ENCODE measurements at places on chromosomes 1 and 21.

DNA sequence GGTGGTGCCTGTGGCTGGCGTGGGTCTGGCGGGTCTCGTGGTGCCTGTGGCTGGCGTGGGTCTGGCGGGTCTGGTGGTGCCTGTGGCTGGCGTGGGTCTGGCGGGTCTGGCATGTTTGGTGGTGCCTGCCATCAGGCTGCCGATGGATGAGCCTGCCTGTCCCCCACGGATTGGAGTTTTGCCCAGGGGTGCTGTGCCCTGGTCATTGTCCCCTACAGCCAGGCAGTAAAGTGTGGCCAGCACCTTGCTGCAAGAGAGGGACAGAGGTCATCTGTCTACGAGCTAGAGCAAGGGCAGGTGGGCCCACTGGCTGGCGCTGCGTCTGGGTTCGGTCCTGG, 41.8 kb downstream of the SKI start:
- H3K36me3 ChIP-seq, result no peaks in the 10 kb centered on the region
- peaks cover 36% of the 10 kb centered on the region for H3K4me1 ChIP-seq
- no peak overlapping the region for H3K4me3 ChIP-seq

- H3K4me3 ChIP-seq, result no peak overlapping the region
- no peaks in the 10 kb centered on the region for H3K36me3 ChIP-seq
- no peak for DNase-seq
- no peak overlapping the region for H3K27ac ChIP-seq
- H3K4me1 ChIP-seq, result no peaks in the 10 kb centered on the region
These were observed 2.7 kb downstream of the RNASEL start for GRCh38 chr1:182586380-182586779.

GRCh38 chr1:70504176-70504820, 93.2 kb downstream of the CTH start:
- no peaks in the 10 kb centered on the region for H3K36me3 ChIP-seq
- H3K27ac ChIP-seq, result no peak overlapping the region
- no peak for DNase-seq

- peaks cover 13% of the 10 kb centered on the region for H3K4me1 ChIP-seq
- DNase-seq, result no peak
- no peak overlapping the region for H3K27ac ChIP-seq
These were observed 139.6 kb downstream of the FOXD2 start for GRCh38 chr1:47577303-47578025.

DNA sequence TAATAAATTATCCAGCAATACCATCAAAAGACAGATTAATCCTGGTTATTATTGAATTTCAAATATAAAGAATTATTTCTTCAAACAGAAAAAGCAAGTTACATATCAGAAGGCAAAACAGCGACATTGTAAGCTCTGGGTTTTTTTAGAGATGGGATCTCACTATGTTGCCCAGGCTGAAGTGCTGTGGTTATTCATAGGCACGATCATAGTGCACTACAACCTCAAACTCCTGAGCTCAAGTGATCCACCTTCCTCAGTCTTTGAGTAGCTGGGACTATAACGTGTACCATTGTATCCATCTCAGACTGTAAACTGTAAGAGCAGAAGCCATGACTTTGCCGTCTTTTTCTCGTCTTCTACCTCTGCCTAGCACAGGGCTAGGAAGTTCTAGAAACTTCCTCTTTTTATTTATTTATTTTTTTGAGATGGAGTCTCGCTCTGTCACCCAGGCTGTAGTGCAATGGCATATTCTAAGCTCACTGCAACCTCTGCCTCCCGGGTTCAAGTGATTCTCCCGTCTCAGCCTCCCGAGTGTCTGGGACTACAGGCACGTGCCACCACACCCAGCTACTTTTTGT, 20.0 kb upstream of the GPX7 start:
- peaks cover 7% of the 10 kb centered on the region for H3K4me1 ChIP-seq

Data from neural progenitor cell (in vitro differentiated cells).